Activated CD4-positive, CD25-positive, alpha-beta regulatory T cell treated with anti-CD3 and anti-CD28 coated beads, Interleukin-2, amount 50 U/mL, for 16 hours (primary cell): ENCODE measurements at places on chromosomes 4 and X.
A peak's percentile ranks its signal among the peaks of the same experiment; 100 is the strongest.

DNA sequence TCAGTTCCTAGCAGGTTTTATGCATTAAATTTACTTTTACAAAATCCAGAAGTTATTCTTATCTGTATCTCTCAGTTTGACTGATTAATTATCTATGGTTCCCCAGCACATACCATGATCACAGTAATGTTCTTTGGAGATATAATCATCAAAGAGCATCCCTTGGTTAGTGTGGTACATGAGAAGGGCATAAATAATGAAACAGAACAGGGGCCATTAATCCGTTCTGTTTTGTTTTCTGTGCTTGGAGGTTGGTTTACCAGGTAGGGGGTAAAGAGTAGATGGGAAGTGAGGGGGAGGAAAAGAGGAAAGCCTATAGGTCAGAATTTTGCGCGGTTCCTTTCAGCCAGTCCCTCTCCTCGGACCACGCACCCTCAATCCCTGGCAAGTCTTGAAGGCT lies 718.7 kb upstream of the TENM3 start:
- DNase-seq, result no peak

DNA sequence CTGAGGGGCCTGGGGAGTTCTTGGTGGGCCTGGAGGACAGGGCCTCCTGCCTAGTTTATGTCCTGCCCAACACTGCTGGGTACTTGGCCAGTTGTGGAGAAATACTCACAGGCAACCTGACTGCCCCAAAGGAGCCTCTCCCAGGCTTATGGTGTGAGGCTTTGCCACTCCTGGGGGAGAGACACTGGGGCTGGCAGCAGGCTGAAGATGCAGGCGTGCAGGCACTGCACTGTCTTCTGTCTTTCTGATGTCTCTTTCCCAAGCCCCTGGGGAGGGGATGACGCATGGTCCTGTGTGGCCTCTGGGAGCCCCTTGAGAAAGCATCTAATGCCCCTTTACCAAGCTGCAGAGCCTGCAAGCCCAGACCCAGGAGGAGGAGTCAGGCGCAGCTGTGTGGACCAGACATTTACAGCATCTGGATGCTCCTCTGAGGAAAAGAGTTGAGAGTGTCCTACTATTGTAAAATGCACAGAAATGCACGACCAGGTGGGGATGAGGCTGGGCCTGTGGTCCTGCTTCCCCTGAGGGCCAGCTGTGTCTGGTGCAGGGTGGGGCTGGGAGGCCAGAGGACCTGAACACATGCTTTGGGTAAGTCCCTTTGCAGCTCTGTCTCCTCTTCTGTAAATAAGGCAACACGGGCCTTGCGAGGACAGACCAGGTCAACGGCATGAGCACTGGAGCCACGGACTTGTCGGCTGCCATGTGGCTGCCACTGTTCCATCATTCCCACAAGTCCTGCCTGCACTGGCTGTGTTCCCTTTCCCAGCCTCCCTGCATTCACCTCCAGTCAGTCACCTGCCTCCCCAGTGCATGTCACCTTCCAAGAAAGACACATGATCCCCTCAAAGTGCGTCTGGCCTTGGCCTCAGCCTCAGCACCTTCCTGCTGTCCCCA lies 8.4 kb downstream of the TMEM271 start:
- no peak for DNase-seq

DNA sequence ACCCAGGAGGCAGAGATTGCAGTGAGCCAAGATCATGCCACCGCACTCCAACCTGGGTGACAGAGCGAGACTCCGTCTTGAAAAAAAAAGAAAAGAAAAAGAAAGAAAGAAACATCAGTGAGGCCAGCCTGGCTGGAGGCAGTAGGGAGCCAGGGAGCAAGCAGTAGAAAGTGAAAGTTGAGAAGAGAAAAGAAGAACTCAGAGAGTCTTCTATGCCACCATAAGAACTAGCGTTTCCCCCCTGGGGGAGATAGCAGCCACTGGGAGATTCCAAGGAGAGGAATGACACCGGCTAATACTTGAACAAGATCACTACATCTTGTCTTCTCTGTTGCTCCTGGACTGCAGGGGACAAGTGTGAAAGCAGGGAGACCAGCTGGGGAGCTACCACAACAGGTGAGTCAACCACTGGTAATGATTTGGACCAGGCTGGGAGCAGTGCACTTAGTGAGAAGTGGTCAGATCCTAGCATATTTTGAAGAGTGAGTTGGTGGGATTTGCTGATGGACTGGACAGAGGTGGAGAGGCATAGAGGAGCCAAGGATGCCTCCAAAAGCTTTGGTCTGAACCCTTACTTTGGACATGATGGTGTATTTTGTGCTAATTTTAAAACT lies 33.4 kb downstream of the SLC2A9 start:
- DNase-seq, result no peak

DNA sequence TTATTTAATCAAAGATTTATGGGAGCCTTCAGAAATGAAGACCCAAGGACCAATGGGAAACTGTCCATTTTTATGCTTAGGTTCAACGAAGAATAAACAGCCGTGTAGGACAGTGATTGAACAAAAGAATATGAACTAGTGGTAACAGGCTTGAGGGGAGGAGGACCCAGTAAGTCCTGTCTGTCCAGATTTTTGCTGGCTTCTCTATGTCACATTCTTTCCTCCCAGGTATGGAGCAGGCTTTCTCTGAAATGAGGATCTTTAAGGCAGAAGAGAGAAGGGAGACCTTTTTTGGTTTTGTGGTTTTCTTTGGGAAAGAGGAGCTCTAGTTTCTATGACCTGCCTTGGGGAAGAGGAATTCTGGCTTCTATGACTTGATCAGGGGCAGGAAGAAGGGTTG lies 74.1 kb downstream of the BANK1 start:
- DNase-seq, result no peak

DNA sequence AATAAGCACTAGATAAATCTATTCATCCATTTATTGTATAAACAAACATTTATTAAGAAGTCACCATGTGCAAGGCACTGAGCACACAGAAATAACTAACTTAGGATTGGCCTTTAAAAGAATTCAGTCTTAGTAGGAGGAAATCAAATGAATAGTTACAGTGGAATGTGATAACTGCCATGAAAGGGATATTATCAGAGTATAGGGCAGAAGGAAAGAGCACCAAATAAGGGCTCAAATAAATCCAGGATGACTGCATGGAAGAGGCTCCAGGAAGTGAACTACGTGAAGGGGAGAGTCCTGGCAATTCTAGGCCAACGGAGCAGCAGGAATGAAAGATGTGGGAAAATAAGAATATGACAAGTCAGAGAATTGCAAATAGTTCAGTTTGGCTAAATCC lies 406.0 kb downstream of the INPP4B start:
- DNase-seq, result no peak

DNA sequence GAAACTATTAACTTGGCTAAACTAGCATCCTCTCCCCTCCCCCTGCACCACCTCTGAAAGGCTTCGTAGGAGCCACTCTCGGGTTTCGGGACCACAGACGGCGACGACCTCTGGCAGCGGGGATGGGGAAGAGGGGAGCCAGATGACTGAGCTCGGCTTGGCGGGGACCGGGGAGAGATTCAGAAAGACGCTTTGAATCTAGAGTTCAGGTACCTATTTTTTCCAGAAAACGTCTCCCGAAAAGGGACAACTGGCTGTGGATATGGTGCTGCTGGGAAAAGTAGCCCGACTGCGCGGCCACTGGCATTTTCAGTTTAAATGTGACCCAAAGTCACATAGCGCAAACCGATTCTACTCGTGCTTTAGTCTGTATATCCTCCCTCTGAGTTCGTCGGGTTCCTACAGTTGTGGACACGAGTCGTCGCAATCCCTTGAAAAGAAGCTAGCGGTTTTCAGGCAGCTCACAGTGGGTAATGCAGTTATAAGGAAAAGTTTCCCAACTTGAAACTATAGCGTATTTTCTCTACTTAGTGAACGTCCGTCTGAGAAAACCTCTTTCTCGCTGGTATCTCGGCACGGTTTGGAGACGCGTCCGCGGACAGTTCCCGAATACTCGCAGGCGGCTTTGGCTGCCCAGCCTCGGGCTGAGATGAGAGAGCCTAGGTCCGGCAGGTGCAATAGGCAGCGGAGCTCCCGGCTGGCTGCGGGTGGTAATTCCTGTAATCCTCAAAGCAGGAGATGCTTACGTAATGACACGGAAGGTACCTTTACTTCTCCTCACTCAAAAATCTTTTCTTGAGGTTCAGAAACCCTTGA lies 1.3 kb downstream of the PARM1 start:
- DNase-seq, result no peak

DNA sequence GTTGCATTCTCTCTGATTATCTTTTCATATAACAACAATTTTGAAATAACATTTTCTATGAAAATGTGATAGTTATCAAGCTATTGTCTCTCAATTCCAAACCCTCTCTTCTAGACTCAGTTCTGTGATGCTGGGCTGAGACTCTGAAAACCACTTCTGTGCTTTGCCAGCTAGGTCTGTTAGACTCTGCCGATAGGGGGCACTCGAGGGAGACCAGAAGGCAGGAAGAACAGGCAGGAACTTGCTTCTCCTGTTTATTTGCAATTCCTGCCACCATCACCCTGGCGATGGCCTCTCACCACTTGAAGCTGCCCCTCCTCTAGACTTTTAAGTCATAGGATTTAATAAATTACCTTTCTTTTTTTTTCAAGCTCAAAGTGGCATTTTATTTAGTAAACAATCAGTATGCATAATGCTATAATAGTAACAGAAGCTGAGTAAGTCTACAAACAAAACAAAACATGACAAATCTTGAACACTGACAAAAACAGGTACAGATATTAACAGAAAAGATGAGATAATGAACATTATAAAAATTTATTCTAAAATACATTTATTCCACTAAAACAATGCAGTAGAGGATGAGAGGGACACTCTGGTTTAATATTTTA lies 49.7 kb downstream of the RASL11B start:
- DNase-seq, result peak; percentile 31

DNA sequence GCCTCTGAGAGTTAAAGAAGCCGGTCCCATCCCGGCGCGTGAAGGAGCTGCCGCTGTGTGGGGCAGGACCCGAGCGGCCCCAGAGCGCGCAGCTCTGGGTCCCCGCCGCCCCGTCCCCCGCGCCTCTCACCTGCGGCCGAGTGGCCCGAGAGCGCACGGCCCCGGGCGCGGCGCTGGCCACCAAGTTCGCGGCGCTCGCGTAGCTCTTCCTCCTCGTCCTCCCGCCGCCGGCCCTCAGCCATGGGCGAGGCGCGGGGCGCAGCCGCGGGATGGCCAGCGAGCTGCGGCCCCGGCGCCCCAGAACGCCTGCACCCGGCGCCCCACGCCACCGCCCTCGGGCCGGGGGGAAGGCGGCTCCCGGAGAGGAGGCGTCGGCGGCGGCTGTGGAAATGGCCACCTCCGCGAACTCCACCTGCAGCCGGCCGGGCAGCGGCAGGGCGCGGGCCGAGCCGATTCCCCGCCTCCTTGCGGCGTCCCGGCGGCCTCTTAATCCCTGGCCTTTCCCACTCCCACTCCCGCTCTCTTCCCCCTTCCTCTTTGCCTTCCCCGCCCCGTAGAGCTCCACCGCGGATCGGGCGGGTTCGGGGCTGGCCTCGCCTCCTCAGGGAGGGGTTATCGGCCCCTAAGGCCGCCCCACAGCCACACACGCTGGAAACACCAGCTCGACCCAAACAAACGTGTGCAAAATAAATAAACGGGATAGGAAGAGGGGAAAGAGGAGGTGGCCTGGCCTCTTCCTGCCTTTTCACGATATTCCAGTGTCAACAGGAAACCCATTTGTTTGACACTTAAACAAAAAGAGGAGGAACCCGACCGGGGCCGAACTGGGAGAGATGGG lies at the start of gene SH3D19:
Gene SH3D19 (minus strand): TSS at position 495 of the 838 bp plus-strand sequence. CDS start 253 bp downstream, at position 242.
- DNase-seq, result no peak

- no peak for DNase-seq
Observed at GRCh38 chr4:185062606-185063005, 44.3 kb downstream of the HELT start.

GRCh38 chrX:53135581-53135980 lies 41.6 kb downstream of the KANTR start:
- DNase-seq, result no peak

DNA sequence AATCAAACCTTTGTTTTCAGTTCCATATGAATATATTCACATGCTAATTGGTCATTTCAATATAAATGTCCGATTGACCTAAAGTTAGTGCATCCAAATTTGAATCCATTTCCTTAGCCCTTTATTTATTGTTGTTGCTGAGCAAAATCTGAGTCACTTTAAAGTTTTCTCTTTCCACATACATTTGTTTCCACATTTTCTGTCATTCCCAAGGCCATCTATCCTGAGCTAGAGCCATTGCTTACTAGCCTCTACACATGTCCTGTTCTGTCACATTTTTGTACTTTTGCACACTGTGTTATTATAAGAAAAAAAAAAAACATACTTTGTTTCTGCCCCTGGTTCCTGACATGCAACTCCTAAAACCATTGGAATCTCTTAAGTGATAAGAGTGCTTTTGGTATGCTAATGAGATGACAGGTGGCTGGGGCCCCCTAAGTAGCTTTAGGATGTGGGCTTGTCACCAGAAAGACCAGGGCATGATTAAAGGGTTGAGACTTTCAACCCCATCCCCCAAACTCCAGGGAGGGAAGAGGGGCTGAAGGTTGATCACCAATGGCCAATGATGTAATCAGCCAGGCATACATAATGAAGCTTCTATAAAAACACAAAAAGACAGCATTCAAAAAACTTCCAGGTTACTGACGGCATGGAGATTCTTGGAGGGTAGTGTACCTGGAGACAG lies 353.3 kb upstream of the MAGEB16 start:
- DNase-seq, result no peak

DNA sequence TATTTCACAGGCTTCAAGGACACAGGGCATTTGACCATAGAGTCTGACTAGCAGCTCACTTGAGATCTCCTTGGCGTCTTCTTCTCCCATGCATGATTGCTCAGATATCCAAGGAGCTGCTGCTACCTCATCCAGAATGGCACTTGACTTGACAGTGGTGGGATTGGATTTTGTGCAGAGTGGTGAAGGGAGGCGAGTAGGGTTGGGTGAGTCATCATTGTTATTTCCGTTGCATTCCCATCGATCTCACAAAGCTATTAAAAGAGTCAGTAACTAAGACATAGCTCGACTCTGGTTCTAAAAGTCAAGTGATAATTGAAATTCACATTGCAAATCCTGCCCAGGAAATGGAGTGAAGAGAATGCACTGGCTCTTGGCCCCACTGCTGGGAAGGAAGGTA lies 27.7 kb downstream of the NHSL2 start:
- DNase-seq, result no peak
